ENCODE measurements at places on chromosomes 3 and 15.

DNA sequence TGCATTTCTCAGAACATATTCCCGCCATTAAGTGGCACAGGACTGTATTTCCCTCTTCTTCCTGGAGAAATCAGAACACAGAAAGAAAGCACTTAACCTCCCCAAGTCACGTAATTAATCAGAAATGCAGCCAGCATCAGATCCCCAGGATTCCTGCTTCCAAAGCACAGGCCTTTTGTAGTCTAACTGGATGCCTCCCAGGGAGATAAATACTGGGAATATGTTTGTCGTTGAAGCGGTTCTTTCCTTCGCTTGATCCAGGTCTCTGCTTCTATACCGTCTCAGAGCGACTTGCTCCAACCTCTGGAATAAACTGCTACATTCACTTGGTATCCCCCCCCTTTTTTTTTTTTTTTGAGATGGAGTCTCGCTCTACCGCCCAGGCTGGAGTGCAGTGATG, 198.6 kb downstream of the KBTBD8 start:
- no peak for DNase-seq

DNA sequence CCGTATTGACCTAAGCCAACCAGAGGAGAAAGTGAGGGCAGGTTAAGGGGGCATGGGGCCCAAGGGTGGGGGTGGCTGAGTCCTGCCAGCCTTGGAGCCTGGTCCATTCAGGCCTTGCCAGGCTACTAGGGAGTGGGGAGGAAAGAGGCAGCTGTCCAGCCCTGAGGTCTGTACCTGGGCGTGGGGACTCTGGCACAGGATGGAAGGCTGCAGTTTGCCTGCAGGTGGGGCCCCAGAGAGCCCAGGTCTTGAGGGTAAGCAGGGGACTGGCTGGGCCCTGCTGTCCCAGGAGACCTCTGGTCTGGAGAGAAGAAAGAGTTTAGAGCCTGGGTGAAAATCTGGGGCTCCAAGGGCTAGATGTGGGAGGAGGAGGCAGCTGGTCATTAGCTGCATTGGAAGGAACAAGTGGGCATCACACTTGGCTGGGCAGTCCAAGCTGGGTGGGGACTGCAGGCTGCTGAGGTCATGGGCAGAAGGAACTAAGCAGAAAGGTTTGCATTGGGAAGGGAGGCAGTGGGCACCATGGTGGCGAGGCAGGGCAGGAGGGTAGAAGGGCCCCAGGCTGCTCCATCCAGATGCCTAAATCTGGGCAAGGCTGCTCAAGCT, 108.4 kb downstream of the OXNAD1 start:
- DNase-seq = no peak

DNA sequence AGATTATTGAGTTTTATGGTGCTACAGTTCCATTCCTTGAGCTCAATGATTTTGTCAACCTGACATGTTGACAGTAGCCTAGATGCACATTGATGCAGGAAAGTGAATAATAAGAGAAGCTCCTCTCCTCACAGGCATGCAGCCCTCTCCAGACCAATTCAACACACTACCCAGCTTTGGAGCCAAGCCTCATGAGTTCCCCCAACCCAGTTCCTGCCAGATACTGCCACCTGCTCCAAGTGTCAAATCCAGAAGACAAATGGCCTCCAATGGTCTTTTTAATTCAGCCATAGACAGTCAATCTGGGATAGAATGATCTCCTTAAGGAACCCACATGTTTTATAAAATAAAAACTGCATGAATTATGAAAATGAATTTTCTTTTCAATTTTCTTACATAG, 83.7 kb upstream of the ARHGEF3 start:
- DNase-seq = no peak

GRCh38 chr3:122562923-122563716, 980 bp downstream of the PARP9 start:
- DNase-seq = no peak

GRCh38 chr15:69210574-69210973, 50.1 kb downstream of the GLCE start:
- no peak for DNase-seq
